Left lung (tissue), 14 donors: ENCODE measurements at places on chromosomes 2 and 18.

DNA sequence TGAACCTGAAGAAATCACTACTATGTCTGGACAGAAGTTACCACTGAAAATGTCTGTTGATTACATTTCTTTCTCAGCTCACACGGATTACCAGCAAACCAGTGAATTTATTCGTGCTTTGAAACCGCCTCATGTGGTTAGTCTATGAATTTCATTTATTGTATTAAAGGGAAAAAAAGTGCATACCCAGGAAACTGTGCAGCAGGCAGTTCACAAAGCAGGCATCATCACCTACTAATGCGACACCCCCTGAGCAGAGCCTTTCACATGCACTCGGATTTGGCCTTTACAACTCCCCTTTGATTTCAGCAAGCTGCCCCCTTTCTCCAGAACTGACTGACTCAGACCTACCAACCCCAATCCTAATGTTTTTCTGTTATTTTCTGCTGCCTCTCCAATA, 20.1 kb downstream of the CPSF3 start:
- H3K36me3 ChIP-seq = peaks cover 90% of the 10 kb centered on the region
- no peaks in the 10 kb centered on the region for H3K27me3 ChIP-seq
- H3K27ac ChIP-seq = no peak overlapping the region
- no peaks in the 10 kb centered on the region for H3K4me1 ChIP-seq
- H3K4me3 ChIP-seq = no peak overlapping the region

DNA sequence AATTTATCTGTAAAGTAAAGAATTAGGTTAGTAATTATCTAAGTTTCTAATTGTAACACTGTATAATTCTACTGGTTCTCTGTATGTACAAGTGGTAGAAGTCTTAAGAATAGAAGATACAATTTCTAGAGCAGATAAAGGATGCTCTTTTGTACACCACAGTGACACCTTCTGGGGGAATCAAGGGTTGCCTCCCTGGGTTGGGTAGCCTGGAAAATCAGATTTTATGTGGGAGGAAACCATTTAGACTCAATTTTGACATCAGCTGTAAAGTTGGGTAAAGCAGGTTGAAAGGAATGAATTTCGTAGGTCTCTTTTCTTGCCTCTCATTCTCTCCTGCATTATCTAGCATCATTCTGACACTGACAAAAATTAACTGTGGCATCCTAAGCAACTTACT, 354.8 kb downstream of the DCC start:
- no peaks in the 10 kb centered on the region for H3K36me3 ChIP-seq
- no peak for DNase-seq
- H3K4me3 ChIP-seq = no peak overlapping the region
- H3K27ac ChIP-seq = no peak overlapping the region

DNA sequence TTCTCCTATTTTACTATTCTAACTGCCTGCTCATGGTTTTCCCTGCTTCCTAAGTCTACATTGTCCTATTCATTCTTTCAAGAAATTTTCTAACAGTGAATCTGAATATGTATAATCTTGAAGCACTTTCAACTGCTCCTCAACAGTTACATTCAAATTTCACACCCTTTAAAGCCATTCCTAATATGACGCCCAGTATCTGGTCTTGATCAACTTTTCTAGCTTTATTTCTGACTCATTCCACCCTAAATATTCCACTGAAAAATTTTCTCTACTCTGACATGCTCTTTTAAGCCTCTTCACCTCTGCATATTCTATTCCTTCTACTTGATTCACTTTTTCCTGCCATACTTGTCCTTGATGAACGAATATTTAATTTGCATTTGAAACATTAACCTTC, 1893.9 kb upstream of the PIK3C3 start:
- no peak overlapping the region for H3K27ac ChIP-seq
- no peaks in the 10 kb centered on the region for H3K4me1 ChIP-seq
- no peaks in the 10 kb centered on the region for H3K27me3 ChIP-seq
- DNase-seq = no peak
- H3K4me3 ChIP-seq = no peak overlapping the region

GRCh38 chr2:121583555-121583954, 52.9 kb downstream of the RNU4ATAC start:
- H3K4me1 ChIP-seq = peaks cover 5% of the 10 kb centered on the region
- H3K27me3 ChIP-seq = no peaks in the 10 kb centered on the region
- no peak overlapping the region for H3K27ac ChIP-seq

DNA sequence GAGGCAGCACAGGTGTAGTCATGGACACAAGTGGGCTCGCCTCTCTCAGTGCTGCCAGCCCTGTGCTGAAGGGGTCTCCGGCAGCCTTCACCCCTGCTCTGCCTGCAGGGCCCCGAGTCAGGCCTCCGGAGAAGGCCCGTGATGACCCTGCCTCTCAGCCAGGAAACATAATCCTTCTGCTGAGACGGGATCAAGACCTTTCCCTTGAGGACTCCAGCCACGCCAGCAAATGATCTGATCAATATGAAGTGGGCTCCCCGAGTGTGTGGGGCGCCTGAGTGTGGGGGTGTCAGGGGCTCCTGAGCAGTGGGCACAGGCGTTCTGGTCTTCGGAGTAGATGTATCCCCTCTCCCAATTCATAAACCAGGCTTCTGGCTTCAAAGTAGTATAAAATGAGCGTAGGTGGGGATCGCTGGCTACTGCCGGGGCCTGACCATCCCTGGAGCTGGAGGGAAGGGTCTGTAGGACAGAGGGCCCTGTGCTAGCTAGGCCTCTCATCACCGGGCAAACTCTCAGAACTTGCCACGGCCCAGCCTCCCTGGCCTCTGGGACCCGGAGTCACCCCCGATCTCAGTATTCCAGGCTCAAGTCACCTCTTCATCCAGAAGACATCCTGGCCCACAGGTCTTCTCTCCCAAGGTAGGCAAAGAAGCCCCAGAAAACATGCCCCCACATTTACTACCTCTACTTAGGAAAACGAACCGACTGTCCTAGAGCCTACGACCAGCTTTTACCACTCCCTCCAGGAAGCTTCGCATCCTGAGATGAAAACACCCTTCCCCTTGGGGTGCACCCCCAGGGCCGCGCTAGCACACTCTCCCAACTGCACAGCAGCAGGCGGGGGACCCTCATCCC, 33.6 kb downstream of the CRACDL start:
- no peaks in the 10 kb centered on the region for H3K27me3 ChIP-seq
- H3K27ac ChIP-seq = no peak overlapping the region
- no peak overlapping the region for H3K4me3 ChIP-seq

GRCh38 chr18:36893227-36893626, 64.3 kb downstream of the KIAA1328 start:
- H3K4me3 ChIP-seq = no peak overlapping the region
- no peak for DNase-seq
- H3K27me3 ChIP-seq = no peaks in the 10 kb centered on the region
- H3K4me1 ChIP-seq = no peaks in the 10 kb centered on the region
- H3K27ac ChIP-seq = no peak overlapping the region
- no peaks in the 10 kb centered on the region for H3K36me3 ChIP-seq

DNA sequence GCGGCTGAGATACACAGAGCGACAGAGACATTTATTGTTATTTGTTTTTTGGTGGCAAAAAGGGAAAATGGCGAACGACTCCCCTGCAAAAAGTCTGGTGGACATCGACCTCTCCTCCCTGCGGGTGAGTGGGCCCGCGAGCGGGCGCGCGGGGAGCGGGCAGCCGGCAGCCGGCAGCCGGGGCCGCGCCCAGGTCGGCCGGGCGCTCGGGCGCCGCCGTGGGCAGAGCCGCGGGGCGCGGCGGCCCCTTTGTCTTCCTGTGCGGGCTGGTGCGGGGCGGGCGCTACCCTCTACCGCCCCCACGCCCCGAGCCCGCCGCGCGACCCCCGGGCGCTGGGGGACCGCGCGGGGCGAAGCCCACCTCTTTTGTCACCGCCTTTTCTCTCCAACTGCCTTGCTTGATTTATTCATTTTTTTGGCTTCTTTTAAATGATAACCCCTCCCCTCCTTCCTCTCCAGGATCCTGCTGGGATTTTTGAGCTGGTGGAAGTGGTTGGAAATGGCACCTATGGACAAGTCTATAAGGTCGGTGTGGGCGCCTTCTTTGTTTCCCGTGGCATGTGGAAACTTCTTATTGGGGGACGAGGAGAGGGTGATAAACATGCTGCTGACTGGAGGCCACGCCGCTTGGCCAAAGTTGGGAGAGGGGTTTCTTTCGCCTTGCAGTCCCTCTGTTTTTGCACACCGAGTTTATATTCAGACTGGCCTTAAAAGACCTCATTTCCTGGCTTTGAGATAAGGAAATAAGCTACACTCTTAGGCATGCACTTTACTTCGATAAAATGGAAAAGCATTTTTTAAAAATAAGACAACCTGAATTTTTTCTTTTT, 722 bp downstream of the MAP4K4 start:
- peak; percentile 43 for DNase-seq
- peak overlapping the region; percentile 68 for H3K4me3 ChIP-seq
- H3K36me3 ChIP-seq = no peaks in the 10 kb centered on the region
- H3K4me1 ChIP-seq = no peaks in the 10 kb centered on the region
- H3K27ac ChIP-seq = peak overlapping the region; percentile 78
- peaks cover 8% of the 10 kb centered on the region for H3K27me3 ChIP-seq

DNA sequence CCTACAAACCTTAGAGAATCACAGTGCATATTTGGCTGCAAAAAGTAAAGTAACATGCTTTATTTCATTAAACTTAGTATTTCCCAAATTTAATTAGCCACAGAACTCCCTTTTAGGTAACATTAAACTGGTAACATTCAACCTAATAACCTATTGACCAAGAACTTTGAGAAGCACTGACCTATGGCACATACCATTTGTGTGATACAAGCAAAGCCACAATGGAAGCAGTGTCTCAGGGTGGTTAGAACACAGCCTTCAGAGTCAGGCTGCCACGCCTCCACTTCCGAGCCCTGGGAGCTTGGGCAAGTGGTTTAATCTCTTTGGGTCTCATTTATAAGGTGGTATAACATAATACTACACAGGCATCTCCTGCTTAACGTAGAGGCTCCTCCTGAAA, 301.4 kb downstream of the PDE11A start:
- no peak for DNase-seq
- no peak overlapping the region for H3K27ac ChIP-seq
- no peak overlapping the region for H3K4me3 ChIP-seq
- no peaks in the 10 kb centered on the region for H3K36me3 ChIP-seq
- H3K27me3 ChIP-seq = no peaks in the 10 kb centered on the region

DNA sequence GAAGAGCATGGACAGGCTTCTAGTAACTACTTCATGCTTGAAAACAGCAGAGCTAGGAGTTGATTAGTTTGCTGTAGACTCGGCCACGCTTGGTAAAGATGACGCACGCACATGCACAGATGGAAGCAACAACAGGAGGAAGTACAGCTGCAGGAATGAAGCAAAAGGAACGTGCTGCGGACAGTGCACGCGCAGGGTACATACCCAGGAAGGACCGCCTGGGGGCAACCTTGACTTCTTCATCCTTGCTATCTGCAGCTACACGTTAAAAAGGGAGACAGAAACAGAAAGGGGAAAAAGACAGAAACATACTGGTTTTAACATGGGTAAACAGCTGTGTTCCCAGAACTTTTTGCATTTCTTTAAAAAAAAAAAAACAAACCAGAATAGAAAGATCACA, 17.7 kb downstream of the SLC66A2 start:
- H3K27ac ChIP-seq = no peak overlapping the region
- peak; percentile 35 for DNase-seq
- no peak overlapping the region for H3K4me3 ChIP-seq

DNA sequence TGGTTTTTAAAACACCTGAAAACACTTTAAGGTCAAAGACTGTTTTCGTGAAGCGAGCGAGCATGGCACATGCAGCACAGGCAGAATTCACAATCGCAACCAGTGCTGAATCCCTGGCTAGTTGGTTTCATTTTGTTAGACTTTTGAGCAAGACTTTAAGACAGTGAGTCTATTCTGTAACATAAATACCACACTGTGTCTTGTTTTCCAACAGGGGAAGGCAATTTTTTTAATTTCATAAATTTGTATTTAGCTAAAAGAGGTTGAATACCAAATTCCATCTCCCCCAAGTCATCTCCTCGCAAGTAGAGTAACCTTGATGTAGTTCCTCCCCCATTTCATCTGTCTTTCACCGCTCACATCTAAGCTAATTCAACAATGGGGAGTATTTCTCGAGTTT, 1.4 kb downstream of the CERKL start:
- H3K4me3 ChIP-seq = no peak overlapping the region
- no peak for DNase-seq
- H3K4me1 ChIP-seq = peaks cover 11% of the 10 kb centered on the region
- H3K36me3 ChIP-seq = no peaks in the 10 kb centered on the region

GRCh38 chr2:3379647-3380534, at the start of gene TRAPPC12:
TSS of gene TRAPPC12 (plus strand) at chr2:3379694. CDS start at chr2:3387624, 7,930 bp downstream.
- peak within 1 kb of the TSS; percentile 86 for H3K4me3 ChIP-seq
- peak; percentile 92 for DNase-seq

- no peaks in the 10 kb centered on the region for H3K27me3 ChIP-seq
- H3K4me3 ChIP-seq = no peak overlapping the region
- DNase-seq = no peak
- peaks cover 19% of the 10 kb centered on the region for H3K4me1 ChIP-seq
- no peaks in the 10 kb centered on the region for H3K36me3 ChIP-seq
Observed at GRCh38 chr2:9610781-9611548, 19.8 kb downstream of the YWHAQ start.

DNA sequence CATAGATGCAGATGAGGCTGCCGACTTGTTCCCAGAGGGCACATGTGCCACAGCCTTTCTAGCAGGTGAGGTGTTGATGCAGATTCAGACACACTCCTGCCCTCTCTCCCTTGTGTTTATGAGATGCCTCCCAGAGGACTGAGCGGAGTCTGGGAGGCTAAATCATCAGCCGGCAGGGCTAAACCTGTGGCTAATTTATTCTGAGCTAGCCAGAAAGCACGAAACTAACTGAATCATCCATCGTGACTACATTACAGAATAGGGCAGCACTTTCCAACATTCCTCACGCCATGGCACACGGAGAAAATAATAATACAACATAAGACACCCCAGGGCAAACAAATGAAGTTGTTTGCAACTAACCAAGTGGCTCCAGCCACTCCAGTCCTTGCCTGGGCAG, 101.7 kb upstream of the FZD7 start:
- H3K4me1 ChIP-seq = no peaks in the 10 kb centered on the region
- DNase-seq = no peak
- H3K27me3 ChIP-seq = no peaks in the 10 kb centered on the region
- no peak overlapping the region for H3K27ac ChIP-seq
- H3K4me3 ChIP-seq = no peak overlapping the region

DNA sequence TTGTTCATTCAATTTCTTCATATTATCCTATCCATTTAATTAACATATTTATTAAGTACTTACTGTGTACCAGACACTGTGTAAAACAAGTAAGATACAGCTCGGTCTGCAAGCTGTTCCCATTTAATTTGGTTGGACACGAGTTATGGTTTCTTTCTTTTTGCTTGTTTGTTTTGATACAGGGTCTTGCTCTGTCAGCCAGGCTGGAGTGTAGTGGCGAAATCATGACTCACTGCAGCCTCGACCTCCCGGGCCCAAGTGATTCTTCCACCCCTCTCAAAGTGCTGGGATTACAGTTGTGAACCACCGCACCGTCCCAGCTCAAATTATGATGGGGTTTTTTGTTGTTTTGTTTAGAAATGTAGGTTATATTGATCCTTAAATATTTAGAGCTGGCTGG, 9.0 kb downstream of the CYBRD1 start:
- H3K27me3 ChIP-seq = no peaks in the 10 kb centered on the region
- no peak overlapping the region for H3K4me3 ChIP-seq
- no peaks in the 10 kb centered on the region for H3K36me3 ChIP-seq
- peaks cover 16% of the 10 kb centered on the region for H3K4me1 ChIP-seq
- DNase-seq = no peak

GRCh38 chr18:46320928-46321711, 216.9 kb downstream of the HAUS1 start:
- H3K36me3 ChIP-seq = no peaks in the 10 kb centered on the region
- H3K27ac ChIP-seq = no peak overlapping the region
- no peak for DNase-seq
- H3K4me1 ChIP-seq = no peaks in the 10 kb centered on the region
- no peaks in the 10 kb centered on the region for H3K27me3 ChIP-seq
- no peak overlapping the region for H3K4me3 ChIP-seq

- H3K4me3 ChIP-seq = no peak overlapping the region
- no peaks in the 10 kb centered on the region for H3K4me1 ChIP-seq
- no peak overlapping the region for H3K27ac ChIP-seq
- H3K36me3 ChIP-seq = no peaks in the 10 kb centered on the region
Observed at GRCh38 chr2:109724533-109725460, 69.3 kb upstream of the RGPD5 start.
